ENCODE measurements at places on chromosomes 4 and X.

- no peak for DNase-seq
These were observed 474.2 kb downstream of the GBA3 start for GRCh38 chr4:23166919-23167318.

GRCh38 chrX:133474574-133474973, 59.3 kb upstream of the GPC4 start:
- DNase-seq: no peak

DNA sequence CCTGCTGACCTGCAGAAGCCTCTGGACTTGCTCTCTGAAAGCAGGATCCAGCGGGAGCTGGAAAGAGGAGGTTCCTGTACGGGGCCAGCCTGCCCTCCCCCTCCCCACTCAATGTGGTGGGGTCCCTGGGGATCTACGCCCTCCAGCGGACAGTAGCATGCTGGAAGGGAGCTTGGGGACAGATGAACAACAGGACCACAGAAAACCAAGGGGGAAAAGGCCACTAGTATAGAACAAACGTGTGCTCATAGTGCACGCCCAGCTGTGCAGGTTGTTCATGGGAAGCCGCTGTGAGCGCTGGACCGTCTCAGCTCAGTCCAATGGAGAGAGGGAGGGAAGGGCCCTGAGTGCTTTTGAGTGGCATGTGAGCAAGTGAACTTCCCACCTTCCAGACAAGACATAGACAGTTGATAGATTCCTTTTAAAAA, 15.8 kb downstream of the HMX1 start:
- DNase-seq: no peak

- no peak for DNase-seq
These were observed 4.6 kb downstream of the DUSP9 start for GRCh38 chrX:153651540-153652079.

DNA sequence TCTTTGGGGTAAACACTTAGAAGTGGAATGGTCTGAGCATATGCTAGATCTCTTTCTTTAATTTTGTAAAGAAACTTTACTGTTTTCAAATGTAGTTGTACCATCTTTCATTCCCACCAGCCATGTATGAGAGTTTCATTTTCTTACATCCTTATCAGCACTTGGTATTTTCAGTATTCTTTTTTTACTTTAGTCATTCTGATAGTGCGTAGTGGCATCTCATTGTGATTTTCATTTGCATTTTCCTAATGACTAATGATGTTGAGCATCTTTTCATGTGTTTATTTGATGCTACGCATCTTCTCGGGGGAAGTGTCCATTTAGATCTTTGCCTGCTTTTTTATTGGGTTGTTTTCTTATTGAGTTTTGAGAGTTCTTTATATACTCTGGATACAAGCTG, 71.3 kb upstream of the PRPS1 start:
- no peak for DNase-seq

DNA sequence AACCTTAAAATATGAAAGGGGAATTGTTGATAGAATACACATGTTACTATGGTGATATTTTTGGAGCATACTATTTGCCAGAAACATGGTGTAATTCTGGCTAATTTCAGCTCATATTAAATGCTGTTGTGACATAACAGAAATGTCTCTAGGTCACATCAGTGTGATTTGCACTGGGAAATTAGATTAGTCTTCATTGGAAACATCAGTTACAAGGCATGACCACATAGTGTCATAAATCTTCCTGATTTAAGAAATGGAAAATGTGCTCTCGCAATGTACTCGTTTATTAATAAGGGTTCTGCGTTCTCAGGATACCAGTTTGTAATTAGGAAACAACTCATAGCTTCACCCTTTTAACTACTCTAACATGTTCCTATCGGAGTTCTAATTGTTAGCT, 72.9 kb upstream of the GYPA start:
- DNase-seq: no peak

DNA sequence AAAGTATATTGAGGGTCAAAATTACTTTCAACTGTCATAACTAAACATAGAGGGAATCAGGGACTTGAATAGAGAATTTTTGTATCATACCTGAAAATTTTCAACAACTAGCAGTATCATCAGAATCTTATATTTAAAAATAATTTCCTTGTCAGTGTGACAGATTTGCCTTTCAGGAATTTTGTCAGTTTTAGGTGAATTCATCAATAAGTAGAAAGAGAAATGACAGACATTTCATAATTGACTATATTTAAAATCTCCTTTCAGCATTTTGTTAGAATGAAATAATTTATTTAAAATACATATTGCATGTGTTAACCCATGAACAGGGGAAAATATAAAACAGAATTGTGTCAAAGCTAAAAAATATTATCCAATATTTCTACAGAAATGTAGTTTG, 8.6 kb upstream of the PDCL2 start:
- no peak for DNase-seq

GRCh38 chr4:72876946-72877345, 192.6 kb downstream of the COX18 start:
- DNase-seq: no peak

GRCh38 chrX:153387345-153387744, 13.8 kb downstream of the PNMA6E start:
- DNase-seq: no peak

DNA sequence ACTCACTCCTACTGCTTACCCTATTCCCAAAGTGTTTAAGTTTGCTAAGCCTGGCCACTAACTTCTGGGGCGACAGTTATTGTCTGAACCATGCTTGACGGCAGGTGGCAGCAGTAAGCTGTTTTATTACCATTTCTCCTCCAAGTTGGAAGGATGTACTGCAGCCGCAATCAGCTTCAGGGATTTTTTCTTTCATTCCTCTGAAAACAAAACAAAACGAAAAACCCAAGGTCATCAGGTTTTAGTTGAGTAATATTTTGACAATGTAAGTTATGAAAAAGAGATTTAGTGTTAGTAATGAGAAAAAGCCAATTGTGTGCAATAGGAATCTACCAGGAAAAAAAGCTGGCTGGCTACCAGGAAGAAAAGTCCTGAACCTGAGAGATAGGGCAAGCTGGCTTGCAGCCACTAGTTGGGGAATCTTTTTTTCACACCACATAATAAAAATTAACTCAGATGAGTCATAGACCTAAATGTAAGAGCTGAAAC, 13.2 kb upstream of the RAB9B start:
- DNase-seq: peak; percentile 31

GRCh38 chr4:155208258-155209054, at the start of gene NPY2R:
Gene NPY2R, plus strand, starts transcription at chr4:155208636. Its CDS starts 5,304 bp downstream, at chr4:155213940.
- DNase-seq: no peak

GRCh38 chr4:75831856-75832405, 70.3 kb downstream of the PPEF2 start:
- DNase-seq: no peak
